Neural progenitor cell (in vitro differentiated cells): ENCODE measurements at places on chromosomes 13 and 19.

- DNase-seq = no peak
Observed at GRCh38 chr19:18645035-18645511, 8.2 kb downstream of the KLHL26 start.

- DNase-seq = no peak
Observed at GRCh38 chr19:45276284-45276687, 25.2 kb downstream of the MARK4 start.

GRCh38 chr13:85545771-85546170, 253.4 kb downstream of the SLITRK6 start:
- peak; percentile 14 for DNase-seq

- no peak for DNase-seq
Observed at GRCh38 chr13:113297370-113298042, 467 bp downstream of the LAMP1 start.

DNA sequence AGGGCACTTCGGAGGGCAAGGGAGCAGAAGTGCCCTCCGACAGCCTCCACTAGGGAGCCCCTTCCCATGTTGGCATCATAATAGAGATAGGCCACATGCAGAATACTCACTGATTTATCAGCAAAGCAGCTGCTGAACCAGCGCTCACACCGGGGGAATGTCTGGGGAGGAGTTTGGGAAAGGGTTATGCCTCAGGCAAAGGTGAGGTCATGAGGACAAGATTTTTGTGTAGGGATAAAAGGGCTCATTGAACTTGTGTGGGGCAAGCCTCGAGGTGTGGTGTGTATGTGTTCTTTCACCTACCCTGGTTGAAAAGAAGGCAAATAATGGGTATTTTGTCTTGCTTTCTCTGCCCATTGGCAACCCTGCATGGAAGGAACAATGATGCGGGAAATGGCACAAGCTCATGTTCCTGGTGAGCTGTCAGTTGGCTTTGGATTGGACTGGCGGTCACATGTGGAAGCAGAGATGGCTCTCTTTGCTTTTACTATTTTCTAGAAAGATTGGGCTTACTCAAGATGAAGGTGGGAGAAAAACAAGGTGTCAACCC, 39.1 kb upstream of the SLC7A9 start:
- no peak for DNase-seq

DNA sequence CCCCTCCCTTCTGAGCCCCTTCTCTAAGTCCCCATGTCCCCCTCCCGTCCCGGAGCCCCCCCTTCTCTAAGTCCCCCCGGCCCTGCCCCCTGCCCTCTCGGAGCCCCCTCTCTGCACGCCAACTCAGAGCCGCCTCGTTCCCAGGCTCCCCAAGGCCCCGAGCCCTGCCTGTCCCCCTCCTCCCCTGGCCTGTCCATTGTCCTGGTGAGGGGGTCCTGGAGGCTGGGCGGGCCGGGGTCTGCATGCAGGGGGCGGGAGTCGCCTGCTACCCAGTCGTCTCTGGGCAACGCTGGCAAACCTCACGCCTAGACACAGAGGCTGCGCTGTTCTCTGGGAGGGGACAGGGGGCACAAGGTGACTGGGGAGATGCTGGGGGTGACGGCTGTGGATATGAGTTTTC, 39.2 kb upstream of the SEMA6B start:
- DNase-seq = peak; percentile 74

DNA sequence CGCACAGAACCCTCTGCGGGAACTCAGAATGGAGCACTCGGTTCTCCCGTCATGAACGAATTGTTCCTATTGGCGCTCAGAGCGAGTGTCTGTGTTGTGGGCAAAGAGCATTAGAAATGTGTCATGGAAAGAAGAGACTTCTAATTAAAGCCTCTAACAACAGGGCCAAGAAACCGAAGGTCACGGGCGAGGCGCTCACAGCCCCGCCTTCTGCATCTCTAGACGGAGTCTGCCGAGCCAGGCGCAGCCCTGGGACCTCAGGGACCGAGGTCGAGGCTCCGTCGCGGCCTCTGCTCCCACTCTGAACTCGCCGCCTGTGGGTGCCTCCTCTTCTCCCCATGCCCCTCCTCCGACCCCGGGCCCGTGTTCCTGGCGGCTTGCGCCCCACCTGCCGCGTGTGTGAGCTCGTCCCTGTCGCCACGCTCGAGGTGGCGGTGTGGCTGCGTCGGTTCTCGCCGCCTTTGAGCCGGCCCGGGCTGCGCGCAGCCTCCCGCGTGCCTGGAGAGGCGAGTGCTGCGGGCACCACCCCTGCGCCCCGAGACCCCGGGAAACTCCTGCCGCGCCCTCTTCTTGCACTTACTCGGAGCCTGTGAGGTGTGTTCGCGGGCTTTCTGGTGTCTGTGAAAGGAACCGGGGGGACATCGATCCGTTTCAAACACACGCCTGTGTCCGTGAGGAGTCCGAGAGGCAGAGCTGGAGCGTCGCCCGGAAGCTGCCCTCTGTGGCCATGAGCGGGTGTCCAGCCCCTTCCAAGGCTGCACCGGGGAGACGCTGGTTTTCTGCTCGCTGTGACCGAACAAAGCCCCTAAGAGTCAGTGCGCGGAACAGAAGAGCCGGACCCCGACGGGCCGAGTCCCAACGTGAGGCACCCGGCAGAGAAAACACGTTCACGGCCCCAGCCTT, 45.4 kb upstream of the SPACA7 start:
- no peak for DNase-seq

DNA sequence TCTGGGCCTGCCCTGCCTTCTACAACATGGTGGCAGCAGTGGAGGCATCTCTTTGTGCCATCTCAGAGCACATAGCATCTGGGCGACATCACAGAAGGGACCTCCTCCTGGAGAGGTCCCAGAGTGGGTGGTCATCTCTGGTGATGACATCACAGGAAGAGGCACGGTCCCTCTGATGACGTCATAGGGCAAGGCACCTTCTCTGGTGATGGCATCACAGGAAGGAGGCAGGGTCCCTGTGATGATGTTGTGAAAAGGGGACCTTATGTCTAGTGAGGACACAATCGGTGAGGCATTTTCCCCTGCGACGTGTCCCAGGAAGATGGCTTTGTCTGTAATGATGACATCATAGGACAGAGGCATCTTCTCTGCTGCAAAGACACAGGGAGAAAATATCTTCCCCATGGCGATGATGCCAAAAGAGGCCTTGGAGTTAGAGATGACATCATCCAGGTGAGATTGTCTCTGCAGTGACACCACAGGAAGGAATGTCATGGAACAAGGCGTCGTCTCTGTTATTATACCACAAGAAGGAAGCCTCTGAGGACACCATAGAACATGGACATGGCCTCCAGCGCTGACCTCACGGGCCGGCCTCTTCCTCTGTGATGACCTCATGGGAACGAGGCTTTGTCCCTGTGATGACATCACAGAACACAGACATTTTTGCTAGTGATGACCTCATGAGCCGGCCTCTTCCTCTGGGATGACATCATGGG, 10.7 kb downstream of the SHISA7 start:
- DNase-seq = no peak

DNA sequence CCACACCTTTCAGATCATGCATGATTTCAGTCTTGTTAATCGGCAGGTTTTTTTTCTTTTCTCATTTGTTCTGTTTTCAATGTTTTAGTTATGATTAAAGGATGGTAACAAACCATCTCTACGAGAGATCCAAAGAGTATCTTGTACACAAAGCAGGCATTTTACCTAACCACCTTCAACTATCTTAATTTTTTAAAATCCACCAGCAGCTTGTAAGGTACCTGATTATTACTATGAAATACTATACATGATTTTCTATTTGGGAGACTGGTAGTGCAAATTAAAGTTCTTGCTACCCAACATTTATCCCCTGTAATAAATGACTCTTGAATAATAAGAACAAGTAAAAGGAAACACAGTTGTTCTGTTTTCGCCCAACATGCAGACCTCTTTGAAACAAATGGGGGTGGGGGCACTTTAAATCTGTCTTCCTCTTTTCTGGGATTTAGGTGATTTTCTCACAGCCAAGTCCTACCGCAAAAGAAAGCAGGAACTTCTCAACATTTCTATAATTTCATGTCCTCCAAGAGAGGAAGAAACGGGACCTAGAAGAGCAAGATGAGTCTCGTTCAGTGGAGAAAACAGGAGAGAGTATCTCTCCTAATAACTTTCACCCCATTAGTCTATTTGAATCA, 3.6 kb downstream of the POU4F1 start:
- DNase-seq = no peak

- DNase-seq = no peak
Observed at GRCh38 chr13:98055623-98056022, 87.3 kb upstream of the FARP1 start.

DNA sequence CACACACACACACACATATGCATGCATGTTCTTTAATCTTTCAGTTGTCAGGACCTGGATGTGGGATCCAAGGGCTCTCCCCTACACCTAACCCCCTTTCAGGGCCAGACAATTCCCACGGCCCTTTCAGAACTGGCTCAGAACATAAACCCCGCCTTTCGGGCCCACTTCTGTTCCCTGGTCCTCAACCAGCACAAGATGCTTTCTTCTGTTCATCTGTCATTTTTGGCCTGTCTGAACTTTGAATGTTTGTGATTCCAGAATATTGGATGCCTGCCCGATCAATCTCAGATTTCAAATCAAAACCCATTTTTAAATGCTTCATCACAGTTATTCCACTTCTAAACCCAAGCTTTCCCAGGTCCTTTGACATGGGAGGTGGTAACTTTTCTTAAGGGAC, 167.3 kb downstream of the USP12 start:
- DNase-seq = no peak

GRCh38 chr13:25166306-25166705, 5.8 kb downstream of the AMER2 start:
- no peak for DNase-seq
